ENCODE measurements at places on chromosomes 7 and 10.

DNA sequence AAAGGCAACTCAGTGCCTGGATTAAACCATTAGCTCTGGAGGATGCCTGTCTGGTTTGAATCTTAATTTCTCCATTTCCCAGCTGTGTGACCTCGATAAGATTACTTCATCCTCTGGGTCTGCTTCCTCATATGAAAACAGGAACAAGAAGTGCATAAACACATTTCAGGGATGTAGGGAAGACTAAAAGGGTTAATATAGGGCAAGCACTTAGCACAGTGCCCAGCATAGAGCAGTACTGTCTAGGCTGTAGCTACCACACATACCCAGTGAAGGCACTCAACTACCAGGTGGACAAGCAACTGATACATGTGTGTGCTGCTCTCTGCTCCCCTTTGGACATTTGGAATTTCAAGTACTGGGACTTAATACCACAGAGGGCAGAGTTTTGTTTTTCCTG, 85.4 kb downstream of the KCNMA1 start:
- no peak for DNase-seq

DNA sequence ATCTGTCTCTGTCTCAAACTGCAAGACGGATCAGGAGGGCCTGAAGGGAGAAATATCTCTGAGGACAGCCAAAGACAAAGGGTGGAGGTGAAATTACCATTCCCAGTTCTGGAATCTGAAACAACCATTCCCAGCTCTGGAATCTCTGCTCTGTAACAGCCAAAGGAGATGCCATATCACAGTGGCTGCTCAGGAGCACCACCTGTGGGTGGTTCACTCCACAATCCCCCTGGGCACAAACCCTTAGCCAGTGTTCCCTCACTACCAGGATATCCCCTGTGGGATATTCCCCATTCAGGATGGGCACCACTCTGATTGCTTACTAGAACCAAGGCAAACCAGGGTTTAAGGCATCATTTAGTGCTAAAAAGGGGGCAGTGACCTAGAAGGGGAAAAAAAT, 199.0 kb downstream of the HTR7 start:
- DNase-seq, result no peak

GRCh38 chr7:105992905-105993304, 29.8 kb downstream of the CDHR3 start:
- DNase-seq, result no peak

DNA sequence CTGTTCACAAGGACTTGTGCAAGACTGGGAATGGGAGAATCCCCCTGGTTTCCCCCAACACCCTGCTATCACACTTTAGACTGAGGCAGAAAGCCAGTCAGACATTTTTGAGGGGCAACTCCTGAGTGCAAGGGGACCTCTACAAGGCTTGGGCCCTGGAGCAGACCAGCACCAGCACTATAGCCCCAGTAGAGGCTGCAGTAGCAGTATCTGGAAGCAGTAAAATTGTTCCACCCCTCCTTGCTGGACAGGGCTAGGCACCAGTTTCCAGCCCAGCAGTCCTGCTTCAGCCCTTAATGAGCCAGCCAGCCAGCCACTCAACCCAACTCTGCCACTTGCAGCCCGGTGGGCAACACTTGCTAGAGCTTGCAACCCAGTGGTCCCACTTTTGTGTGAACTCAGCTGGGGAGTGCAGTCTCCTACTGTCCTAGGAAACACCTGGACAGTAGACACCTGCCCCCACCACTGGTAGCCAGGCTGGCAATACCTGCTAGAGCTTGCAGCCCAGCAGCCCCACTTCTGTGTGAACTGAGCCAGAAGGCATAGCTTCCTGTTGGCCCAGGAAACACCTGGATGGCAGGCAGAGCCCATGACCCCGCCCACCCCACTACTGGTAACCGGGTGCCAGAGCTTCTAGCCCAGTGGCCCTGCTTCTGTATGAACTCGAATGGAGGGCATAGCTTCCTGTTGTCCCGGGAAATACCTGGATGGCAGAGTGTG, 65.0 kb downstream of the FBXL13 start:
- DNase-seq, result no peak

- no peak for DNase-seq
Observed at GRCh38 chr7:116227678-116228239, 17.4 kb downstream of the TES start.

DNA sequence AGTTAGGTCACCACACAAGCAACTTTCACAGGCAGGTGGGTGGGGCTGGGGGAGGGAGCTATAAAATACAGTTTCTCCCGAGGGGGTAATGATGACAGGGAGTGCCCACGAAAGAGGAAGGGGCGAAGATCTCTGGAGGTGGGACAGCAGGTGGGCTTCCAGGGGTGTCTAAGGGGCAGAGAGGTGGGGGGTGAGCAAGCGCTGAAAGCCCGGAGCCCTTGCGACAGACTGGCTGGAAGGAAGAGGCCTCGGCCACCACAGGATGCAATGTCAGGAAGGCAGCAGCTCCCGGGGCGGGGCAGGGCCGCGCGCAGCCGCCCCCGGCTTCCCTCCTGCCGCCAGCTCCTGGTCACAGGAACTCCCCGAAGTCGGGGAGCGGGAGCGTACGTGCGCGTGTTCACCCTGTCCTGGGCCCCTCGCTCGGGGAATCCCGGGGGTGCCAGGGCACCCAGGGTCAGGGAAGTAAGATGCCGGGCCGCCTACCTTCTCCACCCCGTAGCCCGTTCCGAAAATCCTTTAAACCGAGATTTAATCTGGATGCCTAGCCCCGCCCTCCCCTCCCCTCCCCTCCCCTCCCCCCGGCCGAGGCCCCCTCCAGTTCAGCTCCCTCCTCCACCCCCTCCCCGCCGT, 105.2 kb upstream of the PPIF start:
- peak; percentile 84 for DNase-seq

GRCh38 chr10:13823709-13824405, 237.1 kb downstream of the PRPF18 start:
- DNase-seq, result peak; percentile 9

- peak; percentile 65 for DNase-seq
Observed at GRCh38 chr7:388023-388960, 98.3 kb downstream of the FOXL3 start.

DNA sequence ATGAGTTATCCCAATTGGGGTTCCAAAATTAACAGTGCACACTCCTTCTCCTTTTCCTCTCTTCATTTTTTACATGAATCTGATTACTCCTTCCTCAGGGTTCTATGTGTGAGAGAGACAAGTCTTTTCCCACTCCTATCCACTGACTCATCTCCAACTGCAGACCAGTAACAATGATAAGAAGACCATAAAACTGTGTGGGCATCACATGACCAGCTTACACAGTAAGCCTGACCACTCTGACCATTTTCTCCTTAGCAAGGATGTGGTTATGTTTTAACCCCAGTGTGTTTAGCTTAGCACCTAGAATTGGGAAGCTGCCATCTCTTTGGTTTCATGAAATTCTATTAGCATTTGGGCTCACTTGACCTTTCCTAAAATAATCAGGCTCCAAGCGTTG, 145.0 kb upstream of the CALCR start:
- no peak for DNase-seq

Data from suprapubic skin (tissue), 4 donors.